Cortex of kidney (tissue), 1 donor: ENCODE measurements at places on chromosomes 2 and 18.

DNA sequence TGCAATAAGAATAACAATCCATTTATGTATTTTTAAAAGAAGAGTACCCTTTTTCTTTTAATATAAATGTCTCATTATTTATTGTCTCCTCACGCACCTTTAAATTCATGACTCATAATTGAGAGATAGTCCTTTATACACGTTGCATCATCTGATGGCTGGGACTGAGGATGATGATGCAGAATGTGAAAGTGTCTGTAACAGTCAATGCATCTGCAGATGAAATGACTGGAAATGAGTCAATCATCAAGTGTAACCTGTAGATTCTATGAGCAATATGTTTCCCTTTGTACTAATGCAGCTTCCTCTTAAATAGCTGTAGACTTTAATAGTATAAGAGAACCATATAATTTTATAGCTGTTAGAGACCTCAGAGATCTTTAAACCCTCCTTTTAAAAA is 26.1 kb upstream of the SYT4 start:
- DNase-seq, result no peak

- DNase-seq, result no peak
Observed at GRCh38 chr18:44123743-44124142, 556.9 kb upstream of the SETBP1 start.

GRCh38 chr2:47043142-47043890 is 111.8 kb downstream of the STPG4 start:
- DNase-seq, result no peak

- DNase-seq, result no peak
Observed at GRCh38 chr2:3465844-3466481, 53.4 kb downstream of the ADI1 start.

DNA sequence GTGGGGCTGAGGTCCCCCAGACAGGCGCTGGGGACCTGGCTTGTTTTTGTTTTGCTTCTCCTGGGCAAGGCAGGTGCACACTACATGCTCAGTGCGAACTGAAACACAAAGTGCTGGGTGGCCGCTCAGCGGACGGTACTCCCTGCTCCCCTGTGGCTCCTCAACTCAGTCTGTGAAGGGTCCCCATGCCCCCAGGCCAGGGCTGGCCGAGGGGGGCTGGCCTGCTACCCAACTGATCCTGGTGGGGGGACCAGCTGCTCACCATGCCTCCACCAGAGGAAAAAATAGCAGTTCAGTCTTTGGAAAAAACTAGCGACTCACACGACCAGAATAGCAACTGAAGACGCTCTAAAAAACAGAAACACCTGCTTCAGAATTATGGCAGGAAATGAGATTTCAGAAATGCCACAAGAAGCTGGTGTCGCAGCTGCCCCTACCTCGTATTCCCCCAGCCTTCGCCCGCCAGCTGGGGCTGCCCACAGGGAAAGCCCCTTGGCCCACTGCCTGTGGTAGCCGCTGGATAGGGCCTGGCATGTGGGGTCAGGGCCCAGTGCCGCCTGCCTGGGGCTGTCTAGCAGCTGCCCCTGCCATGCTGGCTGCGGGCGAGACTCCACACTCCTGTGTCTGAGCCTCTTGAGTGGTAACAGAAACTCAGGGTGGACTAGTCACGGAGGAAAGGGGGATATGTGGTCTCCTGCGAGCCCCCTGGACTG is 43.7 kb downstream of the MEX3C start:
- no peak for DNase-seq

GRCh38 chr18:48715711-48716361 is 177.0 kb downstream of the CTIF start:
- DNase-seq, result no peak

- DNase-seq, result no peak
Observed at GRCh38 chr2:135745545-135745944, 3.9 kb downstream of the UBXN4 start.

DNA sequence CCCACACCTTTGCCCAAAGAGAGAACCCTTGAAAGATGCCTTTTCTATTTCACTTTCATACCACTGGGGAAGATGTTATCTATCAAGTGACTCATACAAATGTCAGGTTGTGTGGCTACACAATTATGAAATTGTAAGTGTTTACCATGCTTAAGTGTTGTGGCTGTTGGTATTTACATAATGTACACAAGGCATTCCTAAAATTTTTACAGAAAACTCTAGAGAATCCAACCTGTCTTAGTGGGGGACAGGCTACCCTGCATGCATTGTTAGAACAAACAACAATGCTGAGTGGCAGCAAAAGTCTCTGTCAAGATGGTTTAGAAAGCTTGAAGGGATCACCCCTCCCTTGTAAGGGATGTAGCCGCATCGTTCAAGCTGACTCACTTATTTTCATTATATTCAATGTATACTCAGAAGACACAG is 5.5 kb upstream of the MGAT4A start:
- no peak for DNase-seq

GRCh38 chr2:181189951-181190350 is 209.5 kb downstream of the UBE2E3 start:
- DNase-seq, result no peak

GRCh38 chr2:58378152-58378551 is 137.0 kb upstream of the FANCL start:
- DNase-seq, result no peak

GRCh38 chr2:239390546-239391285 is 10.1 kb downstream of the HDAC4 start:
- DNase-seq, result no peak

GRCh38 chr2:203185864-203186263 is 53.0 kb upstream of the CYP20A1 start:
- DNase-seq, result no peak

DNA sequence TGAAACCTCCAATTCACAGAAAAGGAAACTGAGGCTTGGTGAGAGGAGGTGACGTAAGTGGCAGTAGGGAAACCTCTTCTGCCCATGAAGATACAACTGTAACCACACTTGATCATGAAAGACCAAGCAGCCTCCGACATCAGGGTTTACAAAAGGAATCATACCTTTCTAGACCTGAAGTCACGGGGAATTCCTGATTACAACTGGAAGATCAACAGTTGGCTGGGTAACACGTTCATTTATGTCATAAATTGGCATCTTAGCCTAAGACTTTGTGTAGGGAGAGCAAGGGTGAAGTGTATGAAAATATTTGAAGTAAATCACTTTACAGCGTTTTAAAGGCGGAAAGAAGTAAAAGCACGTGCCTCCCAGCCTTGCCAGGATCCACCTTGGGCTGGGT is 922 bp downstream of the HS1BP3 start:
- no peak for DNase-seq

DNA sequence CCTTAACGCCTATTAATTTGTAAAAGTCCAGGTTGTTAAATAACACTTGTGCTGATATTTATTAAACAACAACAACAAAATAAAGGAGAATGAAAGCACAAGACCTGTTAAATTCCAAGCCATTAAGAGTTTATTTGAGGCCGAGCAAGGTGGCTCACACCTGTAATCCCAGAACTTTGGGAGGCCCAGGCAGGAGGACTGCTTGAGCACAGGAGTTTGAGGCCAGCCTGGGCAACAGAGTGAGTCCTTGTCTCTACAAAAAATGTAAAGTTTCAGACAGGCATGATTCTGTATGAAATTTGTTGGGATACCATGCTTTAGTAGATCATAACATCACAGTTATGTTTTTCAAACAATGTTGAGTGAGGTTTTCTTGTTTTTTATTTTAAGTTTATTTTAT is 17.1 kb downstream of the PELI1 start:
- DNase-seq, result no peak

DNA sequence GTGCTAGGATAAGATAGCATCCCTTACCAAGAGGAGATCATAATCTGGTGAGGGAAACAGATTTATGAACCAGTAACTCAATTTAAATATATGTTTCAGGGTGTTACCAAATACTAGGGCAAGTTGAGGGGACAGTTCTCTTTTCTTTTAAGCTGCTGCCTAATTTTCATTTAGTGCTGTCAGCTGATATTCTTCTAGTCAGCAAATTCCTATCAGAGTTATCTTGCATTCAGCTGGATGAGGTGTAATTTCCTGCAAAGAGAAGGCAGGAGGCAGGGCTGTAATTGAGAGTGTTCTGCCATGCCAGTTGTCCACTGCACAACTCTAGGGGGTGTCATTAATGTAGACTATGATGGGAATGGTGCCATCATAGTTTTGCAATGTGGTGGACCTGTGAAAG is 141.3 kb upstream of the LHCGR start:
- no peak for DNase-seq

GRCh38 chr2:238320648-238321281 is 447 bp downstream of the TRAF3IP1 start:
- no peak for DNase-seq

DNA sequence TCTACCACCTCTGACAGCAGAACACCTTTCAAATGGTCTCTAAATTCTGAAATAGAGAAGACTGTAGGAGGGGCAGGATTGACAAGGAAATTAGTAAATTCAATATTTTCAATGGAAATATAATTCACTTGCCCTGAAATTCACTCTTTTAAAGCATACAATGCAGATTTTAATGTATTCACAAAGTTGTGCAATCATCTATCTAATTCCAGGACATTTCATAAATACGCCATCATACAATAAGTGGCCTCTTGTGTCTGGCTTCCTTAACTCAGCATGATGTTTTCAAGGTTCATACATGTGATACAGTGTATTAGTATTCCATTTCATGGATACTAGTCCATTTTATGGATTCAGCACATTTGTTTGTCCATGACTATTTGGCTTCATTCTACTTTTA is 74.2 kb downstream of the ZRANB3 start:
- DNase-seq, result no peak

GRCh38 chr2:173171924-173172643 is 96.4 kb downstream of the MAP3K20 start:
- no peak for DNase-seq

GRCh38 chr2:64700133-64700809 is 46.6 kb upstream of the SERTAD2 start:
- no peak for DNase-seq

DNA sequence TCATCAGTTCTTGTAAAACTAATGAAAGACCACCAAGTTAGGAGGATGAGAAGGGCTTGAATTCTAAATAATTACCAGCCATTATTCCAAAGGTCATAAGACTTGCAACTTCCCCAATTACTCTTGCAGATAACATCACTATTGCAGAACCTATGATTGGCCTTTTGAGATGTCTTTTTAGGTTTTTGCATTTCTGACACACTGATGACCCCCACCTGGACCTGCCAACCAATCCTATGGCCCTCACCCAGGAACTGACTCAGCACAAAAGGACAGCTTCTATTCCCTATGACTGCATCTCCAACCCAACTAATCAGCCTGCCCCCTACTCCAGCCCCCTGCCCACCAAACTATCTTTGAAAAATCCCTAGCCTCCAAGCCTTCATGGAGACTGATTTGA is 111.5 kb upstream of the COPS8 start:
- DNase-seq, result no peak

DNA sequence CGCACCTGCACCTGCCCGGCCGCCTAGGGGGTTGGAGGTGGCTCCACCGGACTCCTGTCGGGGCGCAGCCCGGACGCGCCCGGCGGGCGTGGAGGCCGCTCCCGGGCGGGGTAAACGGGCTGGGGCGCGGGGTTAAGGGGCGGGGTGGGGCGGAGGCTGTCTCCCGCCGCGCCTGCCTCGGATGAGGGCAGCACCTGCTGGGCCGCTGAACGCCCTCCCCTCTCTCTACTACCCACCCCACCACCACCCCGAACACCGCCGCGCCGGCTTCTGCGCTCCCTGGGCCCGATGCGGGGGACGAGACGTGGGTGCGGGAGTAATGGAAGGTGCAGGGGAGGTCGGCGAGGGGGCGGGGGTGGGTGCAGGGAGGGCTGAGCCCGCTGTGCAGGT is 224.8 kb upstream of the ID2 start:
- DNase-seq, result no peak

GRCh38 chr18:57544936-57545660 is 41.4 kb downstream of the FECH start:
- no peak for DNase-seq

GRCh38 chr2:171402906-171403580 is 30.7 kb downstream of the METTL8 start:
- DNase-seq, result no peak

DNA sequence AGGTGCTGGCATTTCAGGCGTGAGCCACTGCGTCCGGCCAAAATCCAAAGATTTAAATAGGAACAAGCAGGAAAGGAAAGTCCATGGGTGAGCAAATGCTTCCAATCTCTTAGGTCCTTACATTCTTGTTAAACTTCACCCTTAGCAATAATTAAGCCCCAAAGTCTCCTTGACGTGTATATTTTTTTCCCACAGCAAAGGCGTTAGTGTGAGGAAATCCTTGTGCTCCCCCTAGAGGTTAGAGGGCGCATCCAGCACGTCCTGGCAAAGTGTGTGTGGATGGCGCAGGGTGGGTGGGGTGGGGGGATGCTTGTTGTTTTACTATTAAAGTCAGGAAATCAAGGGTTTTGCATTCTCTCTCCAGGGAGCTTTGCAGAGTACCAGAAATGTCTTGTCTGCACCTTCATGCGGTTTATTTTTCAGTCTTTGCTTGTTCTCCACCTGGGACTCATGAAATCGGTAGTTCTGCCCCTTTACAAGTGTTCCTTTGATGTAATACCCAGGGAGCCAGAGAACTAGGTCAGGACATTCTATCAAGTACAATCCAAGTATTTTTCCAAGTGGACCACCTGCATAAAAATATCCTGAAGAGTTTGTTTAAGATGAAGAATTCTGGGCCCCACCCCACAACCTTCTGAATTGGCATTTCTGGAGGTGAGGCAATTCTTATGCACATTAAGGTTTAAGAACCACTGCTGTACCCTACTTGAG is 22.2 kb upstream of the ITSN2 start:
- DNase-seq, result no peak

DNA sequence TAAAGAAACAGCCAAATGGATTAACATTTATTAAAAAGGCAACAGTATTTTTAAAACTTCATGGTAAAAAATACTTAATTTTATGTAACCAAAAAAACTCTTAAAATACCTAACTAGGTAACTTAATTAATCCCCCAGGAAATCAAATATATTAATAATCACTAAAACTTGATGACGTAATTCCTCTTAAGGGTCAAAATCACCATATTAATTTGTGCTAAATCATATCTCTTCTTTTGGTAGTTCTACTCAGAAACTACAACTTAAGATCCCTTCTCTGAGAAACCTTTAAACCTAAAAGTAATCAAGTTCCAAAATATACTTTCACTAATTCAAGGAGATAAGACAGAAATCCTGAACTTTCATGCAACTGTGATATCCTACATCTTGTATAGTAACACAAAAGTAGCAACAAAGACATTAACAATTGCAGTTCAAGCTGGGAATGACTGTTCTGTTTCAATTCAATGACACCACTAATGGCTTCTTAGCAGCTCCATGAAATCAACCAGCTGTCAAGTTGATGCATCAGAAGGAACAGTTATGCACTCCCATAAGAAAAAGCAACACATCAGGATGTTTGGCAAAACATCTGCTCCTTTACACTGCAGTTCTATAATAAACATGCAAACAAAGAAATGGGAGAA is 4.0 kb downstream of the BAZ2B start:
- DNase-seq, result no peak

- DNase-seq, result no peak
Observed at GRCh38 chr2:163735685-163736432, at the start of gene FIGN. Gene FIGN, minus strand, starts transcription at chr2:163736008. Its CDS starts 1,081 bp downstream, at chr2:163734927.

- no peak for DNase-seq
Observed at GRCh38 chr2:216508229-216508628, 9.6 kb downstream of the RPL37A start.
